ENCODE measurements at places on chromosomes 3 and 15.

DNA sequence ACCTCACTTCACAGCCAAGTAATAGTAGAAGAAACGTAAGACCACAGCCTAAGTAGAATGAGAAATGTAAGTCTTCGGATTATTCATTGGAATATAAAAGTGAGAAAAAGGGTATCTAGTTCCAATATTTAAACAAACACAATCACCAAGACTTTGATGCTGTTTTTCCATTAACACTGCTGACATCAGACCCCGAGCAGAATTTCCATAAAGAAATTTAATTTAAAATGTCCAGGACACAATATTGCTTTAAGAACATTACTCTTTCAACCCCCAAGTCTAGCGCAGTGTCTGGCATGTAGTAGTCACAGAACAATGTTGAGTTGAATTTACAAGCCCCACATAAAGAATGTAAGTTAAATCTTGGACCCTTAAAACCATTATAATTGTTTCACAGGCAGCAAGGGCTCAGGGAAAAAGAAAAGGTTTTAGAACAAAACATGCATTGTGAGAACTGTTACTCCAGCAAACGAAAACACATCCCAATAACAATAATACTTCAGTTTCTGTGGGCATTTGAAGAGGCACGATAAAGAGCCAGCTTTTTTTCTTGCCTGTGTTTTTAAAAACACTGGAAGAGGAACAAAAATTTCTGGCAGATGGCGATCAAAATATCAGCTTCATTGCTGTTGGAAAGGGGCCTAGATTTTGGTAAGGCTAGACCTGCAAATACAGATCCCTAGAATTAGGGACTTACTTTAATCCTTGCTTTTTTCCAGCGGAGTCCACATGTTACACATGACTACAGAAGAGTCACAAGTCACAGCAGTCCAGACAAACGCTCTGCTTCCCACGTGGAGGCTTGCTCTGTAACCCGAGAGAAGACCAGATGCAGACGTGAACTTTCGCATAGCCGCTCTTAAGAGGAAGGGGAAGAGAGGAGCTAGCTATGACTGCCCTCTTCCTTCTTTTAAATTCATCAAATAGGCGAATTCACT lies 77.9 kb upstream of the IGSF10 start:
- DNase-seq: no peak

DNA sequence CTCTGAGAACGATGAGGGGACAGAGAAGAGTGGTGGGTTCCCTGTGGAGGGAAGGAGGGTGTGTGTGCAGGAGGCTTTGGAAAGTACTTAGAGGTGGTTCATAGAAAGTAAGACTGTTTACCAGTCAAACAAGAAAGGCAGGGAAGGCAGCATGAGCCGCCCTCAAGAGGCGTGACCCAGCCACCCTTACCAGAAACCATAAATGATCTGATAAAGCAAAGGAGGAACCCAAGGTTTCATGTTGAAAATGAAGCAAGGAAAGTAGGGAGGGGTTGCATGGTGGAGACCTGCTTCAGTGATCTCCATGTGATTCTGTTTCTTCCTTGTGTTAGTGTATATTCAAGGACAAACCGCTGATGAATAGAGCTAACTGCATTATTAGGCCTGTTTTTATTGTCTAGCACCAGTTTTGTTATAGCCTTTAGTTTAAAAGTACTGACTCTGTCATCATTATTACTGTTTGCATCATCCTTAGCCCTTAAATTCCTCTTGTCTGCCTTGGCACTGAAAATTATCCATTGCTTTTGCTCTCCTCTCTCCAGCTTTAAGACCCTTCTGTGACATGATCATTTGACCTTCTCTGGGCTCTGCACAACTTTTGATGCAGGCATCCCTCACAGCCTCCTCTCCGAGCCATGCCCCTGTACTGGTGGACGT lies 96.1 kb downstream of the STAC start:
- no peak for DNase-seq

- DNase-seq: no peak
These were observed 46.9 kb downstream of the SENP2 start for GRCh38 chr3:185632996-185633395.

- no peak for DNase-seq
These were observed 11.0 kb upstream of the FILIP1L start for GRCh38 chr3:100125161-100125938.

GRCh38 chr3:33773637-33774036 lies 24.8 kb upstream of the PDCD6IP start:
- no peak for DNase-seq

DNA sequence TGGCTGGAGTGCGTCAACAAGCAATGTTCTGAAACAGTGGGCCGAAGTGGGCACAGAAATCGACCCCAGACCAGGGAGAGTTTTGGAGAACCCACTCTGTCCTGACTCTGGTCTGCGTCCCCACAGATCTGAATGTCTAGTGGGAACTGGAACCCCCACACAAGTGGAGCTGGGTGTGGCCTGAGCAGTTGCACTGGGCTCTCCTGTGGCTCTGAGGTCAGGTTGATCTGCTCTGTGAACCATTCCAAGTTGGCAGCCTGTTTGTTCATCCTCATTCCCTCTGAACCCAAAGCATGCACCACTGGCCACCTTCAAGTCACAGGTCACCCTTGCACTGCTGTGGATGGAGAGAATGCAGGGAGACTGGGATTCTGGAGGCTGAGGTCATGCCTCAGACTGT lies 60.5 kb downstream of the STARD5 start:
- DNase-seq: no peak

DNA sequence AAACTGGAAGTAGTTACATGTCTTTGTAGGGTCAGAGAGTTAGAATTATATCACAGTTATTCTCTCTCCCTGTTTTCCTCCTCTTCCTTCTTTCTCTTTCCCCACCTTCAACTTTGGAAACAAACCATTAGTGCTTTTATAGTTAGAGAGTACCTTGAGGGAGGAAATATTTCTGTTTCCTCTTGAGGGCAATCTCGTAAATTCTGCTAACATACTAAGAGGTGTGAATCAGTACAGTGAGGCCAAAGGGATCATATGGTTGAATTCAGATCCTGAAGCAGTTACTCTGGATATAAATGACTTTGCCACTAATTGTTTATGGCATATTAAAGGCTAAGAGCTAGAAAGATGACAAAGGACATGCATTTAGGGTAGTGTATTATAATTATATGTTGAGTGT lies 60.3 kb upstream of the CCNL1 start:
- no peak for DNase-seq

- no peak for DNase-seq
These were observed 170.4 kb downstream of the KLHL25 start for GRCh38 chr15:85624291-85624801.

DNA sequence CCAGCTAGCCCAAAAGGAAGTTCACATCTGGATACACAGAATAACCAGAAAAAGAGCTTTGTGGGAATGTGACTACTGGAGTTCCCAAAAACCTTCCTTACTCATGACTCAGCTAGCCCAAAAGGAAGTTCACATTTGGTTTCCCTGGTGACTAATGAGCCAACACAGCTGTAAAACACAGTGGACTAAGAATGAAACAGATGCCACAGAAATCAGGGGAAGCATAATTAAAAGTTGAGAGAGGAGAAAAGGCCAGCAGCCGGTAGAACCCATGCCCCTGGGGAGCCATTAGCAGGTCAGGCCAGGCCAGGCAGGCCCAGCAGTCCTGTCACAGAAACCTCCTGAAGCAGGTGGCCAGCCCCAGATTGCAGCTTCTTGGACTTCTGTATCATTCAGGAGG lies 130.3 kb downstream of the GHSR start:
- peak; percentile 81 for DNase-seq

DNA sequence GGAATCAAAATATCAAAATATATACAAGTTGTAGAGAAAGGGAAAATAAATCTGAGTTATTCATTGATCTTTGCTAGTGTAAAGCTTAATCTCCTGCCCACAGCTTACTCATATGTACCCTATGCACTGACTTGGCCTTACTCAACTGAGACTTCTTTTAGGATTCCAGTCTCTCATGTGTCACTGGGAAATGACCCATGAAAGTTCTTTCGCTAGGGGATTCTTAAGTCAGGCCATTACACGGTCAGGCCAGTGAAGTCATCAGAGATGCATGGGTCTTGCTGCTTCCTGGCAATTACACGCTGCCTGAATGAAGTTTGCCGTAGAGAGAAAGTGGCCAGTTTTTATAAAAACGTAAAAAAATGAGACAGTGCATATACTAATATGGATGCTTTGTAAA lies 20.7 kb upstream of the LPP start:
- DNase-seq: no peak

DNA sequence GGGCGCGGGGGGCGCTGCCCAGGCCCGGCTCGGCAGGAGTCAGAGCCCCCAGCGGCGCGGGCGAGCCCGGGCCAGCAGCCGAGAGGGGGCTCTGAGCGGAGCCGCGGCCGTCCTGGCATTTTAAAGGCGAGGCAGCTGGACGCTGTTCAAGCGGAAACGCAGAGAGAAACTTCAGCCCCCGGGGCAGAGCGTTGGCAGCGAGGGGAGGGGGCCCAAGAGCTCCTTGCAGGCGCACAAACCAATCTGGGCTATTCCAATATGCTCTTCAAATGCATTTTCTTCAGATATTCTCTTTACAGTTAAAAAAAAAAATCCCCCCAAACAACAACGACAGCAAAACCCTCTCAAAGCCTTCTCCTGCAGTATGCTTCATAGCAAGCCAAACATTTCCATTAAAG lies at the start of gene CTXND1:
TSS of gene CTXND1 (minus strand) at position 93 of the 398 bp plus-strand sequence. CDS start 50,264 bp downstream, outside the sequence.
- no peak for DNase-seq

DNA sequence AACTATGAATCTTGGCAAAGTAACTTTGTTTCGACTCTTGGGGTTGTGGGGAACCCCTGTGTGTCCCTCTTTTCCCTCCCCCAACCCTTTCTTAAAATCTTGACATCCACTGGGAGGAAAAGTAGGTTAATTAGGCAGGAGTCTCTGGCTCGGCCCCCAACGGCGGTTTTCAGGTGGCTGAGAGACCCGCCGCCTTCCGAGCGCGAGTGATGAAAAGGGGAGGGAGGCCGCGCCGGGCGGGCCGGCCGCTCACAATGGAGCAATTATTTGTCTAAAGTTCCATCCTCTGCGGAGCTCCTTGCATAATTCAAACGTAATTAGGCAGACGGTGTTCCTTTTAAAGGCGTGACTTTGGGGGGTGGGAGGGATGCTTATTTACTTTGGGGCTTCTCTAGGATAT lies 51.7 kb downstream of the ZIC4 start:
- no peak for DNase-seq

- no peak for DNase-seq
These were observed 717 bp downstream of the PXK start for GRCh38 chr3:58333206-58334012.

DNA sequence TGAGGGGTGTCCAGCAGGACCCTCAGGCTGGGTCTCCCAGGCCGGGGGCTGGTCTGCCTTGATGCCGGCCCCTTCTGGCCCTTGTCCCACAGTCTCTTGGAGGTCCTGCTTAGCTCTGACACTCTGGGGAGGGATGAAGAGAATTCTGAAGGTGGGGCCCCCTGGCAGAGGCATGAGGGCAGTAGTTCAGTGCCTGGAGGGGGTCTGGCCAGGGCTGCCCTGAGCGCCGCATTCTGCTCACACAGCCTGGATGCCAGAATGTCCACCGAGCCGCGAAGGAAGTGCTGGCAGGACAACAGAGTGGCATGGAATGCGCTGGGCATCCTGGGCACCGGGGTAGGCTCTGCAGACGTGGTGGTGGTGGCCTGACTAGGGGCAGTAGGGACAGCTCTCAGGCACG lies 55.5 kb downstream of the SMAD6 start:
- DNase-seq: no peak

GRCh38 chr3:102180280-102180931 lies 254.4 kb upstream of the ZPLD1 start:
- DNase-seq: peak; percentile 89

- no peak for DNase-seq
These were observed 116.5 kb downstream of the LRRK1 start for GRCh38 chr15:101035611-101036010.
